Effector CD8-positive, alpha-beta T cell (primary cell): ENCODE measurements at places on chromosomes 6 and 20.

- DNase-seq, result no peak
Measured at GRCh38 chr20:19688031-19688806, 69.8 kb upstream of the RIN2 start.

DNA sequence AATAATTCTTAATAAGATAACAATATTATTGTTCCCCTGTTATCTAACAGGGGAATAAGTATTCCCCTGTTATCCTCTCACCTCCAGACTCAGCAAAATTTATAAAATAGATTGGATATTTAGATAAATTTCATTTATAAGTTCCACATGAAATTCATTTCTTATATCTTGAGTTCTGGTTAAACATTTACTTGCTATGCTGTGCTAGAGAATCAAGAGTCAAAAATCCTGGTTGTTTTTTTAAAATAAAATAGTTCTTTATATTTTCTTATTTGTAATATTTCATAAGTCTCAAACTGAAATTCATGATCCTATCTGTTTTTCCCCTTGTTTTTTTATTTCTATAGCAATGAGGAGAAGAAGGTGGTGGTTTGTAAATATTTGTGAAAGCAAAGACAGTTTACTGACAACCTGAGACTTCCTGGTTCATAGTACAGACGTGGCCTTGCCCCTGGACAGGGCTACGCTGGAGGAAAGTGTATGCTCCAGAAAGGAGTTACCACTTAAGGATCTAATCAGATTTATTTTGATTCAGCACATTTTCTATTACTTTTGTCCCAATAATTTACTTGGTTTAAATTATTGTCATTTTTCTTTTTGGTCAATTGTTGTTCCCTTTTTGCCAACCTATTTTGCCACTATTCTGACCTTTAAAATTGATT, 37.8 kb upstream of the MARCKS start:
- DNase-seq, result no peak

DNA sequence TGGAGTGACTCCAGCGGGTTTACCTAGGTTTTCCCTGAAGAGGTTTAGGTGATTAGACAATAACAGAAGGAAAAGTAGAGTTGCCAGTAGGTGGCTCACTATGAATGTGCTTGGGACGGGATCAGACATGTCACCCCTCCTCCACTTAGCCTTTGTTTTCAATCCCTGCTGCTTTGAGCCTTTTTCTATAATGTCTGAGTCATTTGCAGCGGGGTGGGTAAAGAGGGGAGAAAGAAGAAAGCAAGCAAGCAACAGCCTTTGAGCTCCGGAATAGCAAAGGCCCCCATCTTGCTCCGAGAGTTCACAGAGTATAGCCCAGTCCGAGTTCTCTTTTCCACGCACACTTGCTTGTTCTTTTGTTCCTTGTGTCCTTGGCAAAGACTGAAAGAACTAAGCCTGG, 129.1 kb downstream of the PACRG start:
- DNase-seq, result no peak

GRCh38 chr6:2623295-2623694, 127.4 kb downstream of the MYLK4 start:
- DNase-seq, result no peak

- no peak for DNase-seq
Measured at GRCh38 chr6:21281366-21281765, 312.2 kb upstream of the SOX4 start.

- no peak for DNase-seq
Measured at GRCh38 chr6:143673669-143674068, 4.1 kb upstream of the PHACTR2 start.

DNA sequence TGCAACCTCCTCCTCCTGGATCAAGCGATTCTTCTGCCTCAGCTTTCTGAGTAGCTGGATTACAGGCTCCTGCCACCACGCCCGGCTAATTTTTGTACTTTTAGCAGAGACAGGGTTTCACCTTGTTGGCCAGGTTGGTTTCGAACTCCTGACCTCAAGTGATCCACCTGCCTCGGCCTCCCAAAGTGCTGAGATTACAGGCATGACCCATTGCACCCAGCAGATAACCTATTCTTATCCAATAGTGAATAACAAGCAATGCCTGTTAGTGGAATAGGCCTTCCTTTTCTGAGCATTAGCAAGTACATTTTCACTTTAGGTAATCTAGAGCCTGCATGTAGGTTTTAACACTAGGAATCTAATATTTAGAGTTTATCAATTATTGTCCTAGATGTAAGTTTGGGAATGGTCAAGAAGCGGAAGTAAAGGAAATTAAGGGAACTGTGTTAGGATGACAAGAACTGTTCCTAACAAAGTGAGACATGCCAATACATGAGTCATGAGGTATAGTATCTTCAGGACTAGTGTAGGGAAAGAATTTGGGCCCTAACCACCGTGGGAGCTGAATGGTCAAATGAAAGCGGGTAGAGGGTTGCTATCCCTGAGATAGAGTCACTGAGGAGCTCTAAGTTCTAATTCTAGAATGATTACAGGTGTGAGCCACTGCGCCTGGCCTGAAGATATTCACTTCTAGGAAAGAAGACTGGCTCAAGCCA, 15.0 kb downstream of the BLTP3A start:
- DNase-seq, result no peak

DNA sequence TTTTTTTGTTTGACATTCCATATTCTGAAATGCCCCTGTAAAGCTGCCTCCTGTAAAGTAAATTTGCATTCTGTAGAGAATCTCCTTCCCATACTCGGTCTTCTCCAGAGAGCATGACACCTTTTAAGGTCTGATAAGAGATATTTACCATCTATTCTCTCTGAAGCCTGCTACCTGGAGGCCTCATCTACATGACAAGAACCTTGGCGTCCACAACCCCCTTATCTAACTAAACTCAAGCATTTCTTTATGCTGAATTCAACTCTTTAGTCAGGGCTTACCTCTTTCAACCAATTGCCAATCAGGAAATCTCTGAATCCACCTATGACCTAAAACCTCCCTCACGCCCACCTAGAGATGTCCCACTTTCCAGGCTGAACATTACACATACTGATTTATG, 51.6 kb downstream of the FAM184A start:
- no peak for DNase-seq

DNA sequence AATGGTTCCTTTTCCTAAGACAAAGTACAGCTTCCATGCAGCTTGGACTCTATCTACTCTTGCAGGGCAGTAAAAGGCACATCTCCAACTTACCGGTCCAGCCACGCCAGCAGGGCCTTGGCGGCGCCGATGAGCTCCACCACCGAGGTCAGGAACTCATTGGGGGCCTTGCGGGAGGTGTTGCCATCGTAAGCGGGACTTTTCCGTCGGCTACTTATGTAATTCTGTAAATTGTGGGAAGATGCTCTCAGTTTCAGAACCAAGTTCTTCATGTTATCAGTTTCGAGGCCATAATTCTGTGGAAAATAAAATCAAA, 68.5 kb downstream of the CNKSR3 start:
- no peak for DNase-seq

- DNase-seq, result no peak
Measured at GRCh38 chr20:21182832-21183563, 57.1 kb downstream of the KIZ start.

DNA sequence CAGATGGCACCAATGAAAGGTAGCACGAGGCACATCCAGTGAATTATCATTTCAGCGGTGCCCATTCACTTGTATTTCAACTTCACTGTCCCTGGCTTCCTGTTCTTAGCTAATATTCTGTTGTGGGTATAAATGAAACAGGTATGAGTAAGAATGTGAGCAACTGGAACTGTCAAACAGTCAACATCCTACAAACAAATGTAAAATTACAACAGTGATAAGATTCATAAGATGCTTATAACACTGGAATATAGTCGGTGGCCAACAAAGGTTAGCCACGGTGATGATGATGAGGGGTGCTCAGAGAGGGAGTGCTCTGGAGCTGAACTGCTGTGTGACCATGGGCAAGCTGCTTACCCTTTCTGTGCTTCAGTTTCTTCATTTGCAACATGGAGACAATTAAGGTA, 74.9 kb upstream of the TOX2 start:
- DNase-seq, result no peak

DNA sequence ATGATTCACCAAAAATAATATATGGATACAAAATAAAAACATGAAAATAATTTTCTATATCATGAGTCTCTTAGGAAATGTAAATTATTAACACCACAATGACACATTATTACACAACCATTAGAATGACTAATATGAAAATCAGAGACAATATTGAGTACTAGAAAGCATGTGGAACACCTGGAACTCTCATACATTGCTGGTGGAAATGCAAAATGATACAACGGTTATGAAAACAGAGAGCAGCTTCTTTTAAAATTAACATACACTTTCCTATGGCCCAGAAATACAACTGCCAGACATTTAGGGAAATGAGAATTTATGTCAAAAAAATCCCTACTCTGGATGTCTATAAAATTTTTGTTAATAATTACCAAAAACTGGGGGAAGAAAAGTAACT, 853.3 kb upstream of the MAN1A1 start:
- DNase-seq, result no peak

- DNase-seq, result no peak
Measured at GRCh38 chr6:158314737-158315136, 2.5 kb downstream of the TULP4 start.

DNA sequence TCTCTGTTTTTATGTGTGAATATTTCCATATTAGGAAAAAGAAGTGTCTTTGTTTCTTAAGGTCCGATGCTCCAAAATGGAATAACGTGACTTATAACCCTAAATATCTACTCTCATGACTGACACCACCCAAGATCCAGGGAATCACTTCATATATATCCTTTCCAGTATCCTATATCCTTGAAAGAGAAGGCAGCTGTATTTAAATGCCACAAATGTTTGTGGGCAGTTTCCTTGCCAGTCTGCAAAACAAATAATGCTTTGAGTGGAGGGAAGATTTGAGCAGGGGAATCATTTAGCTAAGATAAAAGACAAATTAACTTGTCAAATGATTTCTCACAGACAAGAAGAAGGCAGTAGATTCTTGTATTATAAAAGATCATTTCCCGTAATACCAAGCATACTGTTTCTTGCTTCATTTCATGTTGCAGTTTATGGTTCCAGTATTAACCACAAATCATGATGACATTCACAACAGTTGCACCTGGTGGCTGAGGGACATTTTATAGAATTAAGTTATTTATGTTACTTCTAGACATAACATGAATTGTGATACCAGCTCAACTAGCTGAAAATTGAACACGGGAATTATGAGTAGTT, 30.0 kb upstream of the FABP7 start:
- no peak for DNase-seq

- no peak for DNase-seq
Measured at GRCh38 chr6:154886471-154886870, 108.6 kb upstream of the TIAM2 start.

GRCh38 chr6:169162752-169163407, 90.8 kb downstream of the THBS2 start:
- DNase-seq, result no peak
